Right cardiac atrium (tissue), 5 donors: ENCODE measurements at places on chromosomes 5 and 9. TPM values are rescaled to one million over a fixed set of nuclear protein-coding genes. Genes with fewer than 3 reads are reported as not detected.

Gene IGFBPL1
- total RNA-seq, result 0.65 TPM

Gene JADE2
- 51.6 TPM for total RNA-seq

Gene ZBTB34
- 5.3 TPM for total RNA-seq

Gene ZNF367
- 1.7 TPM for total RNA-seq

Gene MRPL22
- 69.7 TPM for total RNA-seq

Gene IL13
- total RNA-seq, result not detected

Gene TRAF1
- 5.5 TPM for total RNA-seq

Gene SPINK1
- not detected for total RNA-seq

Gene GABRA6
- not detected for total RNA-seq

Gene HAPLN1
- total RNA-seq, result 1.3 TPM

Gene LRRC19
- total RNA-seq, result not detected

Gene GAPT
- 0.20 TPM for total RNA-seq

Gene PITX1
- not detected for total RNA-seq

Gene ZNF883
- 7.1 TPM for total RNA-seq

Gene PALM2AKAP2
- 87.1 TPM for total RNA-seq

DNA sequence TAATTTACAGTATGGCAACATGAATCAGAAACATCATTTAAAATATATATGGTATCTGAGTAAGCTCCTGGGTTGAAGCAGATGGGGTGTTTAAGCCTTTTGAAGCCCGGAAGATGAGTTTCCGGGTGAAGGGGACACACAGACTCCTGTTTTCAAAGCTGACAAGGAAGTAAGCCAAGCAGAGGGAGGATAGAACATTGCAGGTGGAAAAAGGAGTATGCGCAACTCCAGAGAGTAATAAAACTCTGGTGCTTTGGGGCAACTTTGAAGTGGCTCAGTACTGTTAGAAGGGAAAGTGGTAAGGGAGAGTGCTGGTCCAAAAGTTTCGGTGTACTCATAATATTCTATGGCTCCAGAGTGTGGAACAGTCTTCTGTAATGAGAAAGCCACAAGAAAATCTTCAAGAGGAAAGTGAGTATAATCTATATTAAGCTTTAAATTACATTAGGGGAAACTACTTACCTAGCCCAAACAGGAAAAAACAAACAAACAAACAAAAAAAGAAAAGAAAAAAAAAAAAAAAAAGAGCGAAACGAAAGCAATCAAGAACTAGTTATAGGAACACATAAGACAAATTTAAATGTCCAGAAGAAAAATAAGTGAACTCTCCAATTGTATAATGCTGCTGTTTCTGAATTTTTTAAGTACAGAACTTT, 2.3 kb upstream of the ST8SIA4 start:
- no peak for DNase-seq

- no peak for DNase-seq
Observed at GRCh38 chr9:124598048-124598447, 90.8 kb upstream of the NR5A1 start.

GRCh38 chr5:159412284-159413046, 82.2 kb upstream of the IL12B start:
- DNase-seq, result no peak

DNA sequence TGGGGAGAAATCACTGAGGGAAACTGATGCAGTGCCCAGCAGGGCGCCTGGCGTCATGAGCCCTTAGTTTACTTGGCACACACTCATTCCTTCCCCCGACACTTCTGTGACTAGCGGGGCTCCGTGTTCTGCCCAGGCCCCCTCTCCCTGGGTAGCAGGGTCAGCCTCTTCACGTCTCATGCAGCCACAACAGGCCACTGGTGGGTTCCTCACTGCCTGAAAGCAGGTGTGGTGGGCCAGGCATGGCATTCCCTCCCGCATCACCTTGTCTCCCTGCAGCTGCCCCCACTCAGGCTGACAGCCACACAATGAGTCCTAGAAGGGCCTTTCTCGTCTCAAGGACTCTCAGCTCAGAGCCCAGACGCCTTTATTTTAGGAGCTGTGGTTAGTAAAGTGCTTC, 51.1 kb upstream of the CPLX2 start:
- no peak for DNase-seq

DNA sequence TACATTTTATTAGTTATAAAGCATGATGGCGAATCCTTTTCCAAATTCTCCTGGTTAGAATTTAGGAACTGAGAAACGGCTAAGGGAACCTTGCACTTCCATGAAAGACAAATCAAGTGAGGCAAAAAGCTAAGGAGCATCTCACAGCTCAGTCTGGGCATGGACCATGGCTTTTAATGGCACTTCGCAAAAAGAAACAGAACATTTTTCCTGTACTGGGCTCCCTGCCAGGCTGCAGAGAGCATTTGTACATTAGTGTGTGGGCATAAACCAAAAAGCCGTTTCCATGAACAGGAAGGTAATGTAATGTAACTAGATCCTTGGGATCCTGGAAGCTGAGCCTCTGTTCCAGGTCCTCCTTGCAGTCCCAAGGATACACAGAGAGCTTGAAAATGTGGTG, 354.2 kb downstream of the MRPS30 start:
- DNase-seq, result no peak

DNA sequence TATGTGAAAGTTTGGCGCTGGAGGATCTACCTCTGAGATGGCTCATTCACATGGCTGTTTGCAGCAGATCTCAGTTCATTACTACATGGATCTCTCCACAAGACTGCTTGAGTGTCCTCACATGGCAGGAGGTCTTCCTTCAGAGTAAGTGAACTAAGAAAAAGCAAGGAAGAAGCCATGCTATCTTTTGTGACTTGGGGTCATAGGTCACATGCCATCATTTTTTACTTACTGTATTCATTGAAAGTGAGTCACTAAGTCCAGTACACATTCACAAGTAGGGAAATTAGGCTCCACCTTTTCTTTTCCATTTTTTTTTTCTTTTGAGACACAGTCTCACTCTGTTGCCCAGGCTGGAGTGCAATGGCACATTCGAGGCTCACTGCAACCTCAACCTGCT, 8.7 kb upstream of the CDKN2AIPNL start:
- no peak for DNase-seq

DNA sequence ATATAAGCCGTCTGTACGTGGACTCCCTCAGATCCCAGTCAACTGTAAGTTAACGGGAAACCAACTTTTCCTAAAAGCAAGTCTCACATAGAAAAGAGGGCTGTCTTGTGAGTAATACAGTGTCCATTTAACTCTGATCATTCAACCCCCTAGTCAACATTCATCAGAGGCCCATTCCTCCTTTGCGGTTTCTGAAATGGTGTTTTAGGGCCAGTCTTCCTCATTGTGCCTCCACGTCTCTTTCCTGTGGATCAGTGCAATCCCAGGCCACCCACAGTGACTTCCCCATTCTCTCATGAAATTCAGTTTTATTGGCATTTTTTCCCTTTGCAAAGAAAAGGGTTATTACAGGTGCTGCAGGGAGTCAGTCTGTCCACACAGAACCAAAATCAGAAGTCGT, 261.8 kb downstream of the NR3C1 start:
- no peak for DNase-seq
